ENCODE measurements at places on chromosomes 3 and 15.

DNA sequence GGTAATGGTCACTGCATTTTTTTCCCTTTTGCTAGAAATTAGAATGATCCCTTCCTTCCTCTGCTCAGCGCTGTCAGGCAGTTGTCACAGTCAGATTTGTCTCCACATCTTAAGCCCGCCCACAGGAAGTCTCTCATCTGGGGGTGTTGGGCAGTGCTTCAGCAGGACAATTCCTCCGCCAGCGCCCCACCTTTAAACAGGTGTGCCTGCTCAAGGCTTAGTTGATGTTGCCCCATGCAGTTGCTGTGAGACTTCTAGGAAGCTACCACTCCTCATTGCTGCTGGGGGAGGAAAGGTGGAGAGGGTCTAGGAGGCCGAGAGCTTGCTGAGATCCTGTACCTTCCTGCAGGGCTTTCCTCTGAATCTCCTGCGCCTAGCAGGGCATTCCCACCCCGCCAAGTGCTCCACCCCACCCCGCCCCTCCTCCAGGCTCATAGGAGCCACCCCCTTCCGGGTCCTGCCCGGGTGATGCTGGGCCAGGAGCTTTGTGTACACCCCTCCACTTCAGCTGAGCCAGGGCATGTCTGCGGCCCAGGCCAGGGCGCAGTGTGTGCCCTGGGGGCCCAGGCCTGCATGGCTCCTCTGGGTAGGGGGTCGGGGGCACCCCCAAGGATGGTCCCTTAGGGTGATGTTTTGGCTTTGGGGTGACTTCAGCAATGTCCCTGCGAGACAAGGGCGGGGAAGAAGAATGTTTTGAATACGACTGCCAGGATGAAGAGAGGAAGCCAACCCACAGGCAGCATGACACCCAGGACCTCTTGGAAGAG, 68.7 kb downstream of the TRAK1 start:
- DNase-seq, result no peak

DNA sequence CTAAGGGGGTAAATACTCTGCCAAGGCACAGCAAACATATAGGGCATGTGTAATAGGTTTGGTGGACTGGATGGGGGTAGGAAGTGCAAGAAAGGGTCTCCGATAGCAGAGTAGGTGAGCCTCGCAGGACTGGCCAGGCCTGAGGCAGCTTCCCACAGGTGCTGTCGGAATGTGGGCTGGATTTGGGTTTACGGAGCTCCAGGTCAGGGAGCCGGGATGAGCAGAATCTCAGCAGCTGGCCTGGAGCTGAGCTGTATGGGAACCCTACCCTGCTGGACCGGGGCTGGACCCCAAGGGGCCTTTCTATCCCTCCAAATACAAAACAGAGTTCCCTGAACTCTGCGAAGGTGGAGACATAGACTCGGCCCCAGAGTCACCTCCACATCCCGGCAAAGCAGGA, 15.0 kb downstream of the KLF15 start:
- no peak for DNase-seq

DNA sequence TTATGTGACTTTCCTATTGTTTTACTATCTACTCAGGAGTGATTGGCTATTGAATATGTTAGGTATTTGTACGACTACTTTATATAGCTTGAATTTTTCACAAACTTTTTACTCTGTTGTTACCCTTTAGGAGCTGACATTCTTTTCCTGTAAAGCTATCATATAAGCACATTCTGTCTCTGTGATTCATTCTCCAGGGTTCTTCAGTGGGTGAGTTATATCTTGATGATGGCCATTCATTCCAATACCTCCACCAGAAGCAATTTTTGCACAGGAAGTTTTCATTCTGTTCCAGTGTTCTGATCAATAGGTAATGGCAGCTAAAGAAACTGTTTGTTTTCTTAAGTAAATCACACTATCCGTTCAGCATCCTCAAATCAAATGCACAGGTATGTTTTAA, 10.1 kb upstream of the CAPN3 start:
- peak; percentile 71 for DNase-seq

DNA sequence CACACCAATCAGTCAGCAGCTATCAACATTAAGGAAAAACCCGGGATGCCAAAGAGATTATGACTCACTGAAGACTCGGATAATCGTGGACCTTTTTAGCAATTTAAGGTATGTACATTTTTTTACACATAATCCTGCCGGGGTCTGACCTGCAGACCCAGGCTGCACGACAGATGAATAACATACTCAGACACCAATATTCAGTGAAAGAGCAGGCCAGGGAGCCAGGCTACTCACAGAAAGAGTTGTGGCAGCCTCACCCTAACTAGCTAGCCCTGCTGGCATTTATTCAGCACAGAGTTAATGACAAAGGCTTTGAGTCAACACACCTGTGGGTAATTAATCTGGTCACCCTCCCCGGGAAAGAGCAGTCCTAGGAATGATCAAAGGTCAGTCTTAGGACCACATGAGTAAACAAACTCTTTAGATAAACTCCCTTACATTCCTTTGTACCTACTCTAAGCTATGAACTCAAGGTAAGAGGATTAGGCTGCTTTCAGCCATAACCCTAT, 727.5 kb downstream of the TBL1XR1 start:
- peak; percentile 4 for DNase-seq

GRCh38 chr3:184659797-184660301, 52.0 kb downstream of the MAGEF1 start:
- no peak for DNase-seq

- no peak for DNase-seq
These were observed 693.0 kb upstream of the CADM2 start for GRCh38 chr3:84265768-84266167.

DNA sequence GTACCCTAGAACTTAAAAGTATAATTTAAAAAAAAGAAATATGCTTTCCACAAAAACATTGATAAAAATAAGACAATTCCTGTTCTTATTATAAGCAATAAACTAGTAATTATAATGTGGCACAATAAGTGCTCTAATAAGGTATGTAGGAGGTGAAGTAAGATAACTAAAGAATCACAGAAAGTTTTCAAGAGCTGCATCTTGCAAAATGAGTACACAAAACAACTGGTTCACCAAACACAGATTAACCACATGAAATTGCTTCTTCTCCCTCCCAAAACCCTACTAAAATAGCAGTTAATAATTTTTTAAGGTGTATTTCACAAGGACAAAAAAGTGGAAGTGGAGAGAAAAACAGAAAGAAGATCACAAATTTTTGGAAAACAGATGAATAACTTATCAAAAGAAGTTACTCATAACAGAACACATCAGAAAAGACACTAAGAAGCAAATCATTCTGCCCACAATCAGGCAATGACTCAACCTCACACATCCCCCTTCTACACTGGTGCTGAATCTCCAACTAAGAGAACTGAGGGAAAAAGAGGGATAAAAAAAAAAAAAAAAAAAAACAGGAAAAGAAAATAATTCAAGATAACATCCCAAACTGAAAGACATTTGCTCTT, 64.2 kb downstream of the TBC1D5 start:
- peak; percentile 30 for DNase-seq

- DNase-seq, result no peak
These were observed 95.3 kb downstream of the PDZRN3 start for GRCh38 chr3:73529308-73530021.

GRCh38 chr3:109050591-109051167, 67.3 kb downstream of the MORC1 start:
- no peak for DNase-seq

- no peak for DNase-seq
These were observed 130.8 kb downstream of the NEO1 start for GRCh38 chr15:73183071-73183470.

DNA sequence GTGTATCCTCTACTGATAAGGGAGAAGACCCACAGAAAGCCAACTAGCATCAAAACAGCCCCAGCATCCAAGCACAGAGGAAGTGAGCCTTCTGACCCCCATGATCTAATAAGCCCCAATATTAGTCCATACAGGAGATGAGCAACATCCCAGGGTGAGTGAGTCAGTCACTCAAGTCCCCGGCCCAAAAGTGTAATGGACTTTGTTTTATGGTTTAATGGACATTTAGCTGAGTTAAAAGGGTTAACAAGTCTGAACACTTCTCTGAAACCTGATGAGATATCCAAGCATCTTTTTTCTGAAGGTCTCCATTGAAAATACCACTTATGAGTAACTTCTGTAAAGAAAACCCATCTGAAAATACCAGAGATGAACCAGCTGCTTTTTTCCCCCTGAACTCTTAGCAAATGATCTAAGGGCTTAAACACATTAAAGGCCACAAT, 115.6 kb downstream of the GREM1 start:
- no peak for DNase-seq

DNA sequence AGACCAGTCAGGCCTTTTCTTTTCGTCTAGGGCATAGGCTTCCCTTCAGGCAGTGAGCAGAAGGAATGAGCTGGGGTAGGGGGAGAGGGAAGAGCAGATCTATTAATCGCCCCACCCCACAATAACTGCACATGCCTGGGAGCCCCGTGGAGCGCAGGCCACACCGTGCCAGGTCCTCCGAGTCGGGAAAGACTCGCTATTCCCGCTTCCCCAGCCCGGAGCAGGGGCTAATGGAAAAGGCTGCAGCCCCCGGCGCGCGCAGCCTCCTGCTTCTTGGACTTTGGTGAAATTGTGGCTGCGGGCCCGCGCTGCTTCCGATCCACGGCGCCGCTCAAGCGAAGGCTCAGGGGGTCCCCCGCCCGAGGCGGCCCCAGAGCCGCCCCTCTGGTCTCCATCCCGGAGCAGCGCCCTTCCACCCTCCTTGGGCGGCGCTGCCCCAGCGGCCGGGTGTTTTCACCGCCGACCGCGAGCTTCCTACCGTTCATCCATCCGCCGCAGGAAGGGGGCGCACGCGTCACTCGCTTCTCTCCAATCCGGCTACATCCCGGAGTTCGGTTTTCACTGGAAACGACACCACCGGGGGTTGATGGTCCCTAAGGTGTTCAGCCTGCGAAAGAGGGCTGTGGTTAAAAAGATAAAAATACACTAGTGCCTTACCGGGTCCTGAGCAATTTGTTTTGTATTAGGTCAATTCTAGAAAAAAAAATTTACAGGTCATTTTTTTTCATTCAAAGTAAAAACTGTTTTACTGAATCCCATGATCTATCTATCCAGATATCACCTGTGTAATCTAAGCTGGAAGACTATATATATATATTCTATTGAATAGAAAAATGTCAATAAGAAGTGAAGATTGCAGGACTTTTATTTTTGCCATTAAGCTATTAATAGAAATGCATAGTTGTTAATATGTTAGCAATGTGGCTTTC, 4.4 kb upstream of the SYNM start:
- DNase-seq, result no peak

DNA sequence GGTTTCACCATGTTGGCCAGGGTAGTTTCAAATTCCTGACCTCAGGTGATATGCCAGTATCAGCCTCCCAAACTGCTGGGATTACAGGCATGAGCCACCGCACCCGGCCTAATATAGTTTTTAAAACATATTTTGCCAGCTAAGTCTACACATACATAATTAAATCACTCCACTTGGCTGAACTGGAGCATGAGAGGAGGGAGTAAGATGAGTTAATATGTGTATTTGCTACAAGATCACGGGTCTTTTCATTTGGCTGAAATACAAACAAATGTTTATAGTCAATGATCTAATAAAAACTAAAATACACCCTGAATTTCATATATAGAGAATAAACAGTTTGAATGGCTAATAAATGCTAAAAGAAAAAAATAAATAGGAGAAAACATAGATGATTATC, 25.3 kb downstream of the SLC30A4 start:
- no peak for DNase-seq

- no peak for DNase-seq
These were observed 3.1 kb downstream of the KLHDC8B start for GRCh38 chr3:49174397-49174985.

DNA sequence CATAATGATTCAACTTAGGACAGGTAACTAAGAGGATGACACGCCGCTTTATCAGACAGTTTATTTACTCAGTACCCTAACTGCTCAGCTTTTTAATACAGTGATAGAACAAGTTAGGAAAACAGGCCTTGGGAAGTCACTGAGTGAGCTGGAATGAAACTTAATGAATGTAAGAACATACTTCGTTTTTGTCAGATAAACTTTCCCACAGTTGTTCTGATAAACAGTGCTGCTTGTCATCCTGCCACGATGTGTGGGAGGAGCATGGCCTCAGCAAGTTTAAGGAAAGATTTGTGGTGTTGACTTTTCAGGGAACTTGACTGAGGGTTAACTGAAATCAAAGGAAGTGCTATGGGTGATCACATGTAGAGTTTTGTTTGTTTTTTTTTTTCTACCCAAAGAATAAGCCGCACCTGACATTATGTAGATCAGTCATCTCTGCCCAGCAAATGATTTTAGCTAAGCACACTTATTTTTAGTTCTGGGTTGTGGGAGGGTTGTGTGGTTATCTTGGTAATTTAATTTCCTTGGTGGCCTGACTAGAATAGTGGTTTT, 5.6 kb upstream of the P2RY14 start:
- DNase-seq, result peak; percentile 60

- no peak for DNase-seq
These were observed 324.8 kb upstream of the ONECUT1 start for GRCh38 chr15:53114960-53115359.

DNA sequence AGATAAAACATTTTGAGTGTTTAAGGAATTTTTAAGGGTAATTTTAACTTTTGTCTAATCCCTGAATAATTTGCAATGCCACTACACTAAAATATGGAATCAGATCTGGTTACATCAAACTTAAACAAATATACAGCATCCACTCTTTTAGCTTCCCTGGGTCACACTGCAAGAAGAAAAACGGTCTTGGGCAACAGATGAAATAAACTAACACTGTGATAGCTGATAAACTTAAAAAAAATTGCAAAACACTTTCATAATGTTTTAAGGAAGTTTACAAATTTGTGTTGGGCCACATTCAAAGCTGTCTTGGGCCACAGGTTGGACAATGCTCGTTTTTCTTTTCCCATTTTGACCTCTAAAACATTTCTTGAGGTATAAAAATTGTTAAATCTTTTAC, 34.3 kb downstream of the CCDC66 start:
- no peak for DNase-seq

GRCh38 chr3:186512570-186513302, 31.4 kb downstream of the CRYGS start:
- DNase-seq, result no peak

DNA sequence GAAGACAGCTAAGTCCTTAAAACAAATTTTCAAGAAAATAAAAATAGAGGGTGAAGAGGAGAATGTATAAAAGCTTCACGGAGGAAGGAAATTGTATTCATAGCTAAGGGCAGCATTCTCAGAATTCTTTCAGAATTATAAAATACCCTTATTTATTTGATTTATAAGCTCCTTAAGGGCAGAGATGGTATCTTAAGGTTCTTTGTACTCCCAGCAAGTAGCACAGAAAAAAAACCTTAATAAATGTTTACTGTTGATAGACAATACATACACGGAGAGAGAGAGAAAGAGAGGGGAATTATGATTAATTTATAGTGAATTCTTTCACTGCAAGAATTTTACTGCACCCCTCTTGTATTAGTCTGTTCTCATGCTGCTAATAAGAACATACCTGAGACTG, 375.6 kb upstream of the CCDC54 start:
- no peak for DNase-seq

- no peak for DNase-seq
These were observed 455.0 kb upstream of the THBS1 start for GRCh38 chr15:39125904-39126303.

All from non-pigmented ciliary epithelial cell (primary cell).